NCI-H774 (cell line): ENCODE measurements at places on chromosomes 2 and 18.

DNA sequence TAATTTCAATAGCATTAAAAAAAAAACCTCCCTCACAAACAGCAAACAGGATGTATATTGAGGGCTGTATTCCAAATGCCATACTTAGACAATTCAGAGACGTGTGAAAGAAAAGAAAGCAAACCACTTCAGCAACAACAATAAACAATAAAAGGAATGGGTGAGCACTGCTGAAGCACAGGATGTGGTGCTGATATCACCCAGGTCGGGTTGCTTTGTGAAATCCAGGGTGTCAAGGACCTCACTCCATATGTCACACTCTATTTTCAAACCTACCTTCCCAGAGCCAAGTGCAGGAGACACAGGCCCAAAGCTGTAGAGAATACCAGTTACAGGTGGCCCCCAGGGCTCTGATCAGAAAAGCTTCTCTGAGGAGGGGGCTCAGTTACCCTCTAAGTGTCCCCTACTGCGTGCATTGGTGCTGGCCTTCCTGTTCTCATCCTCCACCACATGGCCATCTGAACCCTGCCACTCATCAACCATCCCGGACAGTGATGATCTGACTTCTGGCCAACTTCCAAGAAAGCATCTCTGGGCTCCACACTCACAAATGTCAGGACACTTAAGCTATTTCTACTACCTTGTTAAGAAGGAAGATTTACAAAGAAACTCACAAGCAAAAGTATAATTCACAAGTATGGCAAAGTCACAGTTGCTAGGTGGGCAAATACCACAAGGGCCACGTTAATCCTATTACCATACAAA, 363.0 kb downstream of the SS18 start:
- no peak for DNase-seq

DNA sequence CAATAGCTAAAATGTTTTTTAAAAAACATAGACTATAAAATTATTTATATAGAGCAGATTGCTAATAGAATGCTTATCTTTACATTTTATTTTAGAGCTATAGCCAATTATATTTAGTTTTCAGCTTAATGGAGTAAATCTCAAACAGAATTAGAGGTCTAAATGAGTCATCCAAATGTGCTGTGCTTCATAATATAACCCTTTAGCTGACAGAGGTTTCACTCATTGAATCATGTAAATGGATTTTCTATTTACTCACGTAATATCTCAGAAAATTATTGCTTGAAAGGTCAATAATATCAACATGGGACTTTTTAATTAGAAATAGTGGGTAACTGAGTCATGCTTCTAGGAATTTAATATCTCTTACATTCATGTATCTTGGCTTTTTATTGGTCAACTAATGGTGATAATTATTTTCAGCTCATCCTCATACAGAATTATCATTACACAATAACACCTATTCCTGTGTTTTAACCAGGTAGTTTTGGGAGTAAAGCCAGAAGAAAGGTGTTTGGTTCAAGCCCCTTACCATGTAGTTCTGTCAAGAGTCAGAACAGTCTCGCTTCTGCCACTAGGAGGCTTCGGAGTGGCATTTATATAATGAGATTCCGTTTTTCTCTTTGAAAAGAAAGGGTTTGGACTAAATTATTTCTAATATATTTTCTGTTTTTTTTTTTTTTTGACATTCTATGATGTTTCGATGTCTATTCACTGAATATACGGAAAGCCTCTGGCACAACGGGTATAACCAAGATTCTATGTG, 217.6 kb downstream of the CDH7 start:
- DNase-seq, result no peak

GRCh38 chr18:74066018-74066417, 81.6 kb downstream of the FBXO15 start:
- DNase-seq, result no peak

DNA sequence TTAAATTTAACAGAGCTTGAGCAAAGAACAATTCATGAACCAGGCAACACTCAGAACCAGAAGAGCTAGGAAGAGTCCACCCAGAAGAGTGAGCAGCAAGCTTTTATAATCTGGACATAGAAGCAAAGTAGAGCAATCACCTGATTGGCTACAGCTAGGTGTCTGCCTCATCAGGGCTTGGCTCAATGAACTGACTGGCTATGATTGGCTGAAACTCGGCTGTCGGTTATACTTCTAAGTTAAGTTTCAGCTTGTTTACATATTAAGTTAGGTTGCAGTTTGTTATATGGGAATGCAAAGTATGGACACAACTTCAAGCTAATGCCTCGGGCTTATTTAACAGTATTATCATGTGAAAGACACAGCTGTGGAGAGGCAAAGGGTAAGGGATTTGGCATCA, 63.2 kb upstream of the NABP1 start:
- DNase-seq, result no peak

GRCh38 chr2:64640153-64641044, 13.3 kb downstream of the SERTAD2 start:
- no peak for DNase-seq

DNA sequence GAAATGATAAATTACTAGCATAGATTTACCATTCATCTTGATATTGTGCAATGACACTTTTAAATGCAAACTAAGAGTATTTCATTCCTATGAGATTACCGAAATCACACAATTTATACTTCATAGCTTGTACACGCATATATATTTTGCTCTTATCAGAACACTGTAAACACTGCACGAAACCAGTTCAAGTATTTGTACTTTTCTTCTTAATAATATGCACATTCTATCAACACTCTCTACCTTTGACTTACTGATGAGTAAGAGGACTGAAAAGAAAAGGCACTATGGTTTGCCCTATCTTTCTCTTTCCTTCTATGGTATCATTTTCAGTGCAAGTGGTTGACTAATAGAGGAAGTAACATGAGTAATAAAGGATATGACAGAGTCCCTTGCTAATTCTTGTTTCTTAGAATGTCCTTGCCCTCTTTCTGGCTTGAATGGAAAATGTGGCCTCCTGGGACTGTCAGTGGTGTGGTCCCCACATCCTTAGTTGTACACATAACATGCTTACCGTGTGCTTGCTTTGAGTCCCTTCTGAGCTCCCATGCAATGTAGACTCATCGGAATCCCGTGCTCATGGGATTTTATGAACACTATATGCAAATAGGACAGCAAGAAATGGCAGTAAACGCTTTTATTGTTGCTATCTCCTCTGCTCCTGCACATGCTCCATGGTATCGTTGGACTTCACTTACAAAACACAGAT, 363.5 kb upstream of the TNP1 start:
- DNase-seq, result no peak

- DNase-seq, result no peak
Observed at GRCh38 chr2:33529771-33530481, 53.5 kb downstream of the RASGRP3 start.

- DNase-seq, result no peak
Observed at GRCh38 chr18:22267697-22268096, 98.3 kb downstream of the GATA6 start.

DNA sequence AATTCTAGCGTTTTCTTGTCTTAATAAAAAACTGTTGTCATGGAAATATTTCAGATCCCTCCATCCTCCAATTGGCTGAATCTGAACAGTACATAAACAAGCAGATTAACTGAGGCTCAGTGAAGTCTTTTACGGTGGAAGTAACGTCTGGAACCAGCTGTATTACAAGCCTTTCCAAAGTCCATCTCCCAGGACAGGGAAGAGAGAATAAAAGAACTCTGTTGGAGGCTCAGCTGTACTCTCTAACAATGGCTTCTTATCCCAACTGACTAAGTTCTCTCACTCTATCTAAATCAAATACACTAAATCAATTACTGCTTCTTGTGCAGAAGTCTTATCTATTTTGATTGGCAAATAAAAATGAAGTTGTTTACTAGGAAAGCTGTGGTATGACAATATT, 19.9 kb upstream of the NEDD4L start:
- no peak for DNase-seq

GRCh38 chr2:102186791-102187495, at the start of gene IL1RL2:
TSS of gene IL1RL2 (plus strand) at chr2:102187023. CDS start at chr2:102187868, 845 bp downstream.
- DNase-seq, result no peak

GRCh38 chr2:133503323-133503722, 64.9 kb downstream of the NCKAP5 start:
- DNase-seq, result no peak

GRCh38 chr18:332007-332406, 64.2 kb upstream of the THOC1 start:
- DNase-seq, result no peak

- DNase-seq, result no peak
Observed at GRCh38 chr2:171158790-171159371, 1.8 kb downstream of the TLK1 start.

GRCh38 chr2:119760237-119760955, 674 bp downstream of the PTPN4 start:
- no peak for DNase-seq

DNA sequence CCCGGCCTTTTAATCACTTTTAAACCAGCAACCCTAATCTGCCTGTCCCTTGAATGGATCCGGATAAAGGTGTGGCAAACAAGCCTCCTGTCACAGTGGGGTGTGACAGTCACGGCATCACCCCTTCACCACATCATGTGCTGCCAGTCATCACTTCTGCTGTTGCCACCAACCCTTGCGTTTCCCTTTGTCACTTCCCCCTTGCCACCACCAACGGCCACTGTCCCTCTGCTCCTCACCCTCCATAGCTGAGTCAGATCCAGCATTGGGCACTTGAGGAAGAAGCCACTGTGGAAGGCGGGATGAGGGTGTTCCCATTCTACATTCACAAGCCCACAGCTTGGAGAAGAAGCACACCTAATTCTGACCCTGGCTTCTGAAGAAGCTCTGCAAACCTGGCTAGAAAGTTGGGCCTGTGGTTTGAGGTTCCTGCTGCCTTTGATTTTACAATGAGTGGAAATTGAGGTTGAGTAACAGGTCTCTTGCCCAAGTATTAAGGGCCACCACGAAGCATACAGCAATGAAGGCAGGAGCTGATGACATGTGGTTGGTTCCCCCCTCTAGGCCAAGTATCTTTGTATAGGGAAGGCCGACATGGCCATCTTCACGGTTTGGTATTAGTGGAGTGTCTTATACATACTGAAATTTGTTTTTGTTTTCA, 22.9 kb upstream of the DARS1 start:
- DNase-seq, result no peak

GRCh38 chr18:21809725-21810124, 69.1 kb downstream of the MIB1 start:
- DNase-seq, result no peak

DNA sequence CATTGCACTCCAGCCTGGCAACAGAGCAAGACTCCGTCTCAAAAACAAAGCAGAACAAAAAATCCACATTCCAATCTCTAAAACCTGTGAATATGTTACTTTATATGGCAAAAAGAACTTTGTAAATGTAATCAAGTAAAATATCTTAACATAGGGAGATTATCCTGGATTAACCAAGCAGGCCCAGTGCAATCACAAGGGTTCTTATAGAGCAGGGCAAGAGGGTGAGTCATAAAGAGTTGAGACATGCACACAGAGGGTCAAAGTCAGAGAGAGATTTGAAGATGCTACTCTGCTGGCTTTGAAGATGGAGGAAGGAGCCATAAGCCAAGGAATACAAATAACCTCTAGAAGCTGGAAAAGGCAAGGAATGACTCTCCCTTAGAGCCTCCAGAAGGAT, 60.9 kb upstream of the SLC9A2 start:
- no peak for DNase-seq

DNA sequence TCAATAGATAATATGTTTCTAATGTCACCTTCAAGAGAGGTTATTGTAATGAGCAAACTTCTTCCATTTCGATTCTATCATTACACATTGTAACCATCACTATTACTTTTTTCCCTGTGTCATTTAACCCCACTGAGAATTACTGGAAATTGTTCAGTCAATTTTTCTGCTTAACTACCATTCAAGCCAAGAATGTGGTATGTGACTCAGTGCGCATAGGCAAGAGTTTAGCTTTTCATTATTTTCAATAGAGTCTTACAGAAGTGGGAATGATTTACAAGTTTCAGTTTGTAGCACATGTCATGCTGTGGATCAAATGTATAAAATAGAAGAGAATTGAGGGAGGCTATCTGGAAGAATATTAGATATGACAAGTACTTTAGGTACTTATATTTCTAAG, 34.3 kb upstream of the PIEZO2 start:
- DNase-seq, result no peak

- DNase-seq, result peak; percentile 85
Observed at GRCh38 chr2:39778775-39779340, at the start of gene THUMPD2. TSS of gene THUMPD2 (minus strand) at chr2:39779258. CDS start at chr2:39779239, 19 bp downstream.

DNA sequence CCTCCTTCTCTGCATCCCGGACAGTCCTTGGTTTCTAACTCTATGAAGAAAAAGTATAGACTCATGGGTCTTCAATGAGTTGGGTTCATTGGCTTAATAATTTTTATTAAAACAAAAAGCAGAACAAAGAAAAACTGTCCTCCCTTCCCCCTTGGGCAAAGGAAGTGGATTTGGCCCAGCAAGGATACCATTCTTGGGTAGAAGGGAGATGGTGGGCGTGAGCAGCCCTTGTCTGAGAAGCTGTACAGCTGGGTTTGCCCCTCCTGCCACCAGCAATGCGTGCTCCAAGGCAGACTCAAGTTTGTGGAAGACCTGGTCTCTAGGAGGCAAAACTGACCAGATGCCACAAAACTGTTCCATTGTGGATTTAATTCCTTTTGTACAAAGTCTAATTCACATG, 12.7 kb downstream of the PCARE start:
- DNase-seq, result no peak

DNA sequence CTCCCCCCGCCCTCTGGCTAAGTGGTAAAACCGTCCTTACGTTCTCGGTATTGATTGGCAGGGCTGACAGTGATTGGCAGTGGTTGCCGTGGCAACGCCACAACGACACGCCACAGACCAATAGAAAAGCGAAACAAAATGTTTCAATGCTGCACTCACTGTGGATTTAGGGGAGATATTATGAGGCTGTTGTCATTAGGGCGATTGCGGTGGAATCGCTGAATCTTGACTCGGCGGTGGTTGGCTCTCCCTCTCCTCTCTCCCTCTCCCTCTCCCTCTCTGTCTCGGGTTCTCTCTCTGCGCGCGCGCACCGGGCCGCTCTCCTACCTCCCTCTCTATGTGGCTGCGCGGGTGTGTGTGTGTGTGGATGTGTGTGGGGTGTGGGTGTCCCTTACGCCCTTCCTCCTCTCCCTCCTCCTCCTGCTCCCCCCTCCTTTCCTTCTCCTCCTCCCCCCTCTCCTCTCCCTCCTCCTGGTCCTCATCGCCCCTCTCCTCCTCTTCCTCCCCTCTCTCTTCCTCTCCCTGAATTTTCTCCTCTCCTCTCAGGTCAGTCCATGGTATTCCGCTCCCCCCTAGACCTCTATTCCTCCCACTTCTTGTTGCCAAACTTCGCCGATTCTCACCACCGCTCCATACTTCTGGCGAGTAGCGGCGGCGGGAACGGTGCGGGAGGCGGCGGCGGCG, at the start of gene SIX3:
Gene SIX3, plus strand, starts transcription at position 152 of the 684 bp plus-strand sequence. Its CDS starts 403 bp downstream, at position 555.
- DNase-seq, result peak; percentile 80

- no peak for DNase-seq
Observed at GRCh38 chr2:209398463-209398862, 25.4 kb upstream of the MAP2 start.
